Activated T-cell treated with anti-CD3 and anti-CD28 coated beads, Interleukin-2, amount 50 U/mL, for 24 hours (primary cell): ENCODE measurements at places on chromosomes 3 and 15.

- H3K36me3 ChIP-seq = no peaks in the 10 kb centered on the region
- DNase-seq = no peak
- no peak overlapping the region for H3K27ac ChIP-seq
- peaks cover 7% of the 10 kb centered on the region for H3K27me3 ChIP-seq
Observed at GRCh38 chr3:134807189-134807588, 12.1 kb downstream of the EPHB1 start.

- no peak for DNase-seq
- peaks cover 34% of the 10 kb centered on the region for H3K4me1 ChIP-seq
- no peak overlapping the region for H3K4me3 ChIP-seq
- peak overlapping the region; percentile 67 for H3K27ac ChIP-seq
- no peaks in the 10 kb centered on the region for H3K27me3 ChIP-seq
- peaks cover 64% of the 10 kb centered on the region for H3K36me3 ChIP-seq
Observed at GRCh38 chr3:50325497-50326181, 2.4 kb downstream of the TUSC2 start.

GRCh38 chr15:72174551-72175165, 22.9 kb downstream of the GRAMD2A start:
- no peak for DNase-seq
- H3K4me3 ChIP-seq = no peak overlapping the region
- H3K27ac ChIP-seq = no peak overlapping the region
- H3K4me1 ChIP-seq = no peaks in the 10 kb centered on the region
- no peaks in the 10 kb centered on the region for H3K36me3 ChIP-seq

DNA sequence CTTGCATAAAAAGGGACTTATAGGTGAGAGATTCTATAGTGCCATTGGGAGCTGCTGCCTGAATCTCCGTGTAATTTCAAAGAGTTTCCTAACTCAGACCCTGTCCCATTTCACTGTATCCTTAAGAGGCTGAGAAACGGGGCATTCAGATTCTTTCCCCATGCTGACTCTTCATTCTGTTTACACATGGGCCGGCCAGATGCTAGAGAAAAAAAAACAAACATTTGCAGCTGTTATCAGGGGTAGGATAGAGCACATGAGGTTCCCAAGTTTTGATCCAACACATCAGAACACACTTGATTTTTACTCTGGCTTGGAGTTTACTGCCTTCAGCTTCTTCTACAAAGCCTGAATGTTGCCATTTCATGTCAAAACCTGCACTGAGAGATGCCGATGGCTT, 215.9 kb upstream of the TPRG1 start:
- peaks cover 58% of the 10 kb centered on the region for H3K4me1 ChIP-seq
- H3K27me3 ChIP-seq = no peaks in the 10 kb centered on the region
- no peak for DNase-seq
- no peak overlapping the region for H3K4me3 ChIP-seq
- H3K27ac ChIP-seq = peak overlapping the region; percentile 31

DNA sequence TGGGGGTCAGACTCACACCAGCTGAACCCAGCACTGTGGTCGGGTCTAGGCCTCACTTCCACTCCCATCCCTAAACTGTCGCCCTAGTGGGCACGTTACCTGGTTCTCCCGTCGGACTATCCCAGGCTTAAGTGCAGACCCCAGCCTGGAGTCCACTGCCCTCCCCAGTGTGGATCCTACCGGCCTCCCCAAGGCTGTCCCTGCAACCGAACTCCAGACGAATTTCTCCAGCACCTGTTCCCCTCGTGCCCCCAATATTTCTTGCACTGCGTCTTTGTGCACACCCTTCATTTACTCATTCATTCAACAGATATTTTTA, 26.5 kb downstream of the SLC41A3 start:
- no peaks in the 10 kb centered on the region for H3K27me3 ChIP-seq
- DNase-seq = no peak
- no peak overlapping the region for H3K4me3 ChIP-seq
- peaks cover 10% of the 10 kb centered on the region for H3K4me1 ChIP-seq
- H3K36me3 ChIP-seq = peaks cover 11% of the 10 kb centered on the region
- no peak overlapping the region for H3K27ac ChIP-seq

GRCh38 chr15:75694241-75695182, 18.1 kb downstream of the CSPG4 start:
- peaks cover 27% of the 10 kb centered on the region for H3K27me3 ChIP-seq
- H3K4me1 ChIP-seq = peaks cover 9% of the 10 kb centered on the region
- no peak overlapping the region for H3K27ac ChIP-seq

GRCh38 chr3:57942388-57942787, 65.8 kb upstream of the FLNB start:
- peaks cover 1% of the 10 kb centered on the region for H3K36me3 ChIP-seq
- H3K4me1 ChIP-seq = no peaks in the 10 kb centered on the region
- H3K4me3 ChIP-seq = no peak overlapping the region
- no peak overlapping the region for H3K27ac ChIP-seq
- no peaks in the 10 kb centered on the region for H3K27me3 ChIP-seq

- H3K36me3 ChIP-seq = no peaks in the 10 kb centered on the region
- H3K4me3 ChIP-seq = no peak overlapping the region
- H3K27ac ChIP-seq = no peak overlapping the region
- H3K4me1 ChIP-seq = no peaks in the 10 kb centered on the region
Observed at GRCh38 chr15:61299075-61299763, 70.1 kb upstream of the RORA start.

DNA sequence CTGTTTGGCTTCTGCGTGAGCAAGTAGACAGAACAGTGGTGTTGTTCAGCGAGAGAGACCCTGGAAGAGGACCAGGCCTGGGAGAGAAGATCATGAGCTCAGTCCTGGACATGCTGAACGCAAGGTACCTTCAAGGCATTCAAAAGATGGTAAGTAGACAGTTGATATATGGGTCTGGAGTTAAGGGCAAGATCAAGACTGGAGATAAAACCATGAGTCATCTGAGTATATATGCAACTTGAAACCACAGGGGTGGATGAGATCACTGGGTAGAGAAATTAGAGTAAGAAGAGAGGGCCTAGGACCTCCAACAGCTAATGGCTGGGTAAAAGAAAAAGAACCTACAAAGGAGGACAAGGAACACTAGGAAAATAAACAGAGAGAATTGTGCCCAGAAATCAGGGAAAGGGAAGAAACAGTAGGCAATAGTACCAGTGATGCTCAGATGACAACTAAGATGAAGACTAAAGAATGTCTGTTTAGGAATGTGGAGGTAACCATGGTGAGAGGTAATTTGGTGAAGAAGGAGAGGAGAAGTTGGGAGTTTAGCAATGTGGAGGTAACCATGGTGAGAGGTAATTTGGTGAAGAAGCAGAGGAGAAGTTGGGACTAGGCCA, 343.2 kb upstream of the ADAMTS9 start:
- H3K4me1 ChIP-seq = no peaks in the 10 kb centered on the region
- H3K27me3 ChIP-seq = no peaks in the 10 kb centered on the region
- H3K27ac ChIP-seq = no peak overlapping the region
- H3K4me3 ChIP-seq = no peak overlapping the region
- DNase-seq = no peak

GRCh38 chr3:169548194-169548593, 115.3 kb downstream of the MECOM start:
- no peaks in the 10 kb centered on the region for H3K4me1 ChIP-seq
- H3K27me3 ChIP-seq = peaks cover 2% of the 10 kb centered on the region
- H3K4me3 ChIP-seq = no peak overlapping the region
- DNase-seq = no peak

DNA sequence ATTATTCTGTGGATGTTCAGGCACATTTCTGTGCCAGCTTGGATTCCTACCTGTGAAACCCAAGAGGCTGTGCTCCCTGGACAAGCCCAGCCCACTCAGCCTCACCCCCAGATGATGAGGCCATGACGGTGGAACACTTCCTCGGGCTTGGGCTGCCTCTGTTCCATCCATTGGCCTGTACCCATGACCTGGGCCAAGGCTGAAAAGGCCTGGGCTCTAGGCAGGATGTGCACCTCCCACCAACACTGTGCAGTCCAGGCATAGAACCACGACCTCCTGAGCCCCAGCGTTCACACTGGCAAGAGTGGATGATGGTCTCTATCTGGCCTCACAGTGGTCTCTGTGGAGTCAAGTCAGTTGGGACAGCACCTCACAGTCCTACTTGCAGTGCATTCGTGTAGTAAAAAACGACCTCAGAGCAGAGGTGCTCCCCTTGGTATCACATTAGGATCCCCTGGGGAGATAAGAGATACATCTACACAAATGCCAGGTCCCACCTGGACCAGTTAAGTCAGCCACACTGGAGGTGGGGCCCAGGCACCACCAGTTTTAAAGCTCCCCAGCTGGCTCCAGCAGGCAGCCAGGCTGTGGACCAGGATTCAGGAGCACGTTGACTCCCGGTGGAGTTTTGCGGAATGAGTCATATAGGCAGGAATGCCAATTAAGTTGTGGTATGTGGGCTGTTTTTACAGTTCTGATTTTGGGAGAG, 39.0 kb upstream of the IGF1R start:
- DNase-seq = no peak
- H3K4me3 ChIP-seq = no peak overlapping the region
- H3K4me1 ChIP-seq = peaks cover 9% of the 10 kb centered on the region
- no peaks in the 10 kb centered on the region for H3K27me3 ChIP-seq
- H3K27ac ChIP-seq = no peak overlapping the region

- no peak for DNase-seq
- peaks cover 87% of the 10 kb centered on the region for H3K36me3 ChIP-seq
- no peaks in the 10 kb centered on the region for H3K27me3 ChIP-seq
- peaks cover 76% of the 10 kb centered on the region for H3K4me1 ChIP-seq
- H3K27ac ChIP-seq = no peak overlapping the region
Observed at GRCh38 chr3:33050071-33050653, 46.8 kb downstream of the GLB1 start.

DNA sequence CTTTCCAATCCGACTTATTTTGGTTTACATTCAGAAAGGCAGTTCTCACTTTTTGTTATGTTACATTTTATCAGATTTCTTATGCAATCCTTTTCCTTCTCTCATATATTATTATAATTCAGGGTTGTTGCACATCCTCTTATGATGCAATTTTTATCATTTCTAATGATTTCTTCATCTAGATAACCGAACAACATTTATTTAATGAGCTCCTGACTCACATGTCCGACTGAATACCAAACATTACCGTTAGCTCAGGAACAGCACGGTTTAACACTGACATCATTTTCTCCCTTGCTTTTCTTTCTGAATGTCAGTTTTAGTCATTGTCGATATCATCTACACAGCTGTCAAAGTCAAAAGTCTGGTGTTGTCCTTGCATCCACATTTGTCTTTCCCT, 199.2 kb downstream of the BCHE start:
- no peaks in the 10 kb centered on the region for H3K36me3 ChIP-seq
- no peak for DNase-seq
- no peaks in the 10 kb centered on the region for H3K27me3 ChIP-seq
- no peaks in the 10 kb centered on the region for H3K4me1 ChIP-seq
- no peak overlapping the region for H3K4me3 ChIP-seq

- peaks cover 28% of the 10 kb centered on the region for H3K4me1 ChIP-seq
- no peaks in the 10 kb centered on the region for H3K27me3 ChIP-seq
- H3K27ac ChIP-seq = no peak overlapping the region
- DNase-seq = no peak
- H3K4me3 ChIP-seq = no peak overlapping the region
Observed at GRCh38 chr3:47772047-47772446, 9.6 kb downstream of the SMARCC1 start.

GRCh38 chr3:10285272-10286132, 7.2 kb downstream of the GHRL start:
- no peaks in the 10 kb centered on the region for H3K27me3 ChIP-seq
- peaks cover 57% of the 10 kb centered on the region for H3K4me1 ChIP-seq
- H3K27ac ChIP-seq = peak overlapping the region; percentile 78
- H3K4me3 ChIP-seq = no peak overlapping the region
- H3K36me3 ChIP-seq = peaks cover 92% of the 10 kb centered on the region

GRCh38 chr15:77243135-77243534, 172.2 kb upstream of the TSPAN3 start:
- DNase-seq = no peak
- no peaks in the 10 kb centered on the region for H3K27me3 ChIP-seq
- peaks cover 4% of the 10 kb centered on the region for H3K4me1 ChIP-seq
- no peak overlapping the region for H3K27ac ChIP-seq

DNA sequence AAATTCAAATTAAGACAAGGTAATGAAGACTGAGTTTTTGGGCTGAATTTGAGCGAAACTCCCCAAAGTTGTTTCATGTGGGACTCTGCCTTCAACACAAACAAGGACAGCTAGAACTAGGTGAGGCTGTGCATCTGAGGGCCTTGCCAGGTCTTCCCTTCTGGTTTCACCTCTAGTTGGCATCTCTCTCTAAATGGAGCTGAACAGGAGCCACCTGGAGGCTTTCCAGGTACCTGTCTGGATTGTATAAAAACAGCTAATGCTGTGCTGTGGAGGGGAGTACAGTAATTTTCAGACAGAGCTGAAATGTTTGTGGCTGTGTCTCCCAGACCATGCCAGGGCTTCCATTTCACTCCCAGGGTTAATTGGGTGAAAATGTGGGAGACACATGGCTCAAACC, 27.1 kb downstream of the TRIM71 start:
- peaks cover 13% of the 10 kb centered on the region for H3K4me1 ChIP-seq
- no peaks in the 10 kb centered on the region for H3K27me3 ChIP-seq
- H3K27ac ChIP-seq = no peak overlapping the region
- no peak overlapping the region for H3K4me3 ChIP-seq

DNA sequence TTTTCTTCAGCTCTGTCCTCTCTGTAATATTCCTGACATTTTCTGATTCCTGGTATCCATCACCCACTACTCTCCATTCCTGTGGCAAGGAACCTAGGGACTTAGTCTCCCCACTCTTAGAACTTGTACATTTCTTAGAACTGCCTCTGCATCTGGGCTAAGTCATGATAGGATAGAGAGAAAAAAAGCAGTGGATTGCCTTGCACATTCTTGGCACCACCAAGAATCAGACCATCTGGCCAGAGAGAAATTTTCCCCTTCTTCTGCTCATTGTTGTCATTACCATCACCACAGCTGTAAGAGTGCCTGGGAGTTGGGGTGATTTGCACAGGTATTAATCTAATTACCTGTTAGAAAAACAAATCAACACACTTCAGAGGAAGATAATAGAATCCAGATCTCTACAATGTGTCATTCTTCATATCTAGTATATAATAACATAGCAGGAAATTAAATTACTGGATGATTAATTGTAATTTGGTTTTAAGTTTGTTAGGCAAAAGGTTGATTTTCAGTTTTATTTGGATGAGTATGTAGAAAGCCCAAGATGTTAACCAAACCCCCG, 264.8 kb upstream of the ZPLD1 start:
- H3K27ac ChIP-seq = no peak overlapping the region
- DNase-seq = no peak
- H3K27me3 ChIP-seq = no peaks in the 10 kb centered on the region
- H3K4me1 ChIP-seq = no peaks in the 10 kb centered on the region
- H3K4me3 ChIP-seq = no peak overlapping the region
- H3K36me3 ChIP-seq = no peaks in the 10 kb centered on the region

- DNase-seq = no peak
- H3K36me3 ChIP-seq = no peaks in the 10 kb centered on the region
- no peaks in the 10 kb centered on the region for H3K4me1 ChIP-seq
- no peak overlapping the region for H3K4me3 ChIP-seq
Observed at GRCh38 chr3:68904064-68904463, 28.3 kb downstream of the TAFA4 start.
